ENCODE measurements at places on chromosomes 4 and X.
A peak's percentile ranks its signal among the peaks of the same experiment; 100 is the strongest.

DNA sequence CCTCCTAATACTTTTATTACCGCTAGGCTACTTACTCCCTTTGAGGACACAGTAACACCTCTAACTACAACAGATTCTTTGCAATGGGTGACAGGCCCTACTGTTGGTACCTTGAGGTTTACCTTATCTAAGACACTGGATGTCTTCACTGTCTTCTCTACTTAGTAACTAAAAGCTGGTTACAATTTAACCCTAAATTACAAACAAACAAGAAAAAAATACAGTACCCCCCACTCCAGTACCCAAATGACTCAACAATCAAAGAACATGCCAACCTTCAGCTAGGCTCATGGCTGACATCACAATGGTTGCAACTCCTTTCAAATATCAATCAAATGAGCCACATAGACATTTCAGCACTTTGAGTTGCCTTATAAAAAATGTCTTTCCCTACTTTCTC, 198.0 kb downstream of the GUCY2F start:
- no peak for DNase-seq

GRCh38 chrX:102995316-102995715, 58.2 kb downstream of the RAB40AL start:
- DNase-seq, result no peak

DNA sequence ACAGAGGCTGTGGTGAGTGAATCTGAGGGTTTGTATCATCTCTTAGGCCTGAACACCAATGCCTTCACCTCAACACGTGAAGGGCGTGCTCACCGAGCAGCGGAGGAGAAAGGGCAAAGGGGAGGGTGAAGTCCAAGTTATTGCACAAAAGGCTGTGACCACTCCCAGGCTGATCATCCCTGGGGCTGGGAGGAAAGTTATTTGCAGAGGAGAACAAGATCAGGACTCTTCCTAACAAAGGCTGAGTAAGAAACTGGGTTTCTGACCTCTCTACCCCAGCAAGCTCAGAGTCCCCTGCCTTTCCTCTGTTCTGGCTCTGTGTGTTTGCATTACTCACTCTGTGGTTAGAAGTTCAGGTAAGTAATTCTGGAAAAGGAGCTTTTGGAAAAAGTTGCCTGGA, 366.3 kb upstream of the CXorf51A start:
- DNase-seq, result no peak

DNA sequence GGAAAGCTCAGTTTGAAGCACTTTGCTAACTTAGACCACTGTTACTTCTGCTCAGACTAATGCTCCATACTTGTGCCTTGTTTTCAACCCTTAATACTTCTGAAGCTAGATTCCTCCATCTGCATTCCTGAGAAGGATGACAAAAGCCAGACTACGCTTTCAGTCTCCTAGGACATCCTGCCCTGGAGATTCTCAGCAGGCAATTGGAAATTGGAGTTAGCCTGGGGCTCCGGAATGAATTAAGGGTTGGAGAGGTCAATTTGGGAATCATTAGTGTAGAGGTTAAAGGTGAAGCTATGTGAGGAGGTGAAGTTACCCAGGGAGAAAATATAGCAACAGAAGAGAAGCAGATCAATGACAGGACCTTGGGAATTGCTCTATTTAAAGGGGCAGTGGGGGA, 215.9 kb upstream of the MBNL3 start:
- DNase-seq, result no peak

DNA sequence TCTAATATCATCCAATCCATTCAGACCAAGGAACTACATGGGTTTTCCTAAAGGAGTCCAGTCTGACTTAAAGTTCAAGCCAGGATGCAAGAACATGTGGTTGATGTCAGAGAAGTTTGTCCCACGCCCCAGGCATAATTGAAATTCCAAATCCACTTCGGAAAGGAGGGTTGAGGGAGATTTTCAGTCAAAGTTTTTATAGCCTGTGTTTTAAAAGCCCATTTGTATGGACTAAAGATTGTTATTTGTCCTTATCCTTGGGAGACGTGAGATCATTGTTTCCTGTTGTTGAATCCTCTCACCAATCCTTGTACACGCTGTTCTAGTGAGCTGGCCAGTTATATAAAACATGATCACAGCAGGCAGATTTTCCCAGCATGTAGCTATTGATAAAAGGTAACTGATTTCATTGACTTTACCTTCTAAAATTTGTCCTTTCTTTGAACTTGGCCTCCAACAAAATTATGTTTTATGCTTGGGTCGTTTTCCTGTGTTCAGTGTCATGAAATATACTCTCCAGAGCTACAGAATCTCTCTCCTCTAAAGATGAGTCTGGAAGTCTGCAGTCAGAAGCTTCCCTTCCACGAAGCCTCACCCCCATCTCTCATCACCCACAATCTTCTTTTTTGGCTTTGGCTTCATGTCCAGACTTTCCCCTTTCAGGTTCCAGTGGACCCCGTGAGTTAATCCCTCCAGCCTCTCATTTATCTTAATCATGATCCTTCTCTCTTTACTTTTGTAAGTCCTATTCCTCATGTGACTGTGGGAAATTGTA, 92.9 kb downstream of the ATP10D start:
- no peak for DNase-seq

- DNase-seq, result no peak
Observed at GRCh38 chr4:71202705-71203104, 136.1 kb upstream of the SLC4A4 start.

GRCh38 chr4:107935246-107935645, 3.9 kb downstream of the CYP2U1 start:
- no peak for DNase-seq

DNA sequence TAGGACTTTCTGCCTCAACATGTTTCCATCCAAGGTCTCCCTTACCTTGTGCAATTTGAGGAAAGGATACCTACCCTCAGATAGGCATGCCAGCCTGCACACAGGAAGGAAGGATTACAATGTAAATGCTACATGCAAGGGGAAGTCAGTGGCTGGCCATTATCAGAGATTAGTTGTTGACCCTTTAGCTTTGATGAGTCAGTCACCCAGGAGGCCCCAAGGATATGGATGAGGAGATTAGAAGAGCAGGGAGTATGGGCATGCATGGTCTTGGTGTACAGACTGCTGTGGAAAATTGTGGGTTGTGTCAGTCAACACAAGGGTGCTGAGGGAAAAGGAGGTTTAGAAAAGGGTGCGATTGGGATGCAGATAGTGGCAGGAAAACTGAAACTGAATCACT, 92.0 kb downstream of the GUCY2F start:
- no peak for DNase-seq

DNA sequence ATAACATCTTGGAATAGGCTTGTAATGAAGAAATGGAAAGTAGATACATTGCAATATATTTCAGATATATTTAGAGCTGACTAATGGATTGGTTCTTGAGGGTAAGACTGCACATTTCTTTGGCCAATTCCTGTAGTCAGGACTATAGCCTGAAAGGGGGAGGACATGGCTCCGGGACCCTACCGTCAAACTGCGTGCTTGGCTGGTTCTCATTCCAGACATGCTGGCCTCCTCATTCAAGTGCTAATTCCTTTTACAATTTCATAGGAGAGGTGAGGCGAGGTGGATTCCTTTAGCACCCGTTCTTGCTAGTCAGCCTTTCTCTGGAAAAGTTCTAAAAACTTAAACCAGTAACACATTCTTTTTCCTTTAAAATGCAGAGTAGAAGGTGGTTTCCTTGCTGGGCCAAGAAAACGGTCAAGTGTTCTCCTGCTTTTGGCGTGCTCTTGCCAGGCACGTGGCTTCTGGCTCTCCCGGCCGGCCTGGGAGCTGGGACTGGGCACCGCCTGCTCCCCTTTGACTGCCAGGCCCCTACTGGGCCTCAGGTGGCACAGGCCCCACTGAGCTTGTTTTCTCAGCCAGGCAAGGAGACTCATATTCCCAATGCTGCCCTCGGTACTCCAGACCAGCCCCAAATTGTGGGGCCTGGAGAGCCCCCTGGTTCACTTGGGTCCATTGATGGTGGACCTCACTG, 167.2 kb downstream of the STK32B start:
- DNase-seq, result no peak

GRCh38 chr4:183909801-183910200, 4.7 kb downstream of the STOX2 start:
- DNase-seq, result no peak

GRCh38 chrX:109511113-109511512, 25.5 kb upstream of the NXT2 start:
- DNase-seq, result no peak

GRCh38 chr4:151744614-151745013, 16.2 kb downstream of the GATB start:
- DNase-seq, result no peak

- peak; percentile 96 for DNase-seq
Observed at GRCh38 chr4:76148142-76148865, at the start of gene NUP54. TSS of gene NUP54 (minus strand) at chr4:76148397. CDS start at chr4:76148374, 23 bp downstream.

- no peak for DNase-seq
Observed at GRCh38 chrX:16308773-16309172, 141.5 kb downstream of the MAGEB17 start.

GRCh38 chr4:179353786-179354185, 1911.5 kb upstream of the AGA start:
- no peak for DNase-seq

GRCh38 chrX:31237189-31237588, 165.3 kb upstream of the FTHL17 start:
- DNase-seq, result no peak

DNA sequence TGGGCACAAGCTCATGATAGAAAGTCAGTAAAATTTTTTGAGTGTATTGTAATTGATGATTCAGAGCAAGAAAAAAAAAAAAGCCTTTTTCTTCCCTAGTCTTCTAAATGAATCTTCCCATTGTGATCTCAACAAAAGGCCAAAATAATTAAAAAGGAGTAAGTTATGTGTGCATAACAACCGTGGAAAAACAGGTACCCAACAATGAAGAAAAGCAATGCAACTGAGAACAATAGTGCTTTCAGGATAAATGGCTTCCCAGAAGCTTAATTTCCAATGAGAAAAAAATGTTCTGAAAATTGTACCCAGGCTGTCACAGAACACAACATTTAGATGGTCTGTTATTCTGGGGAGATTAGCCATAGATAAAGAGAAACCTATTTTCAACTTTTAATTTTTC, 399.0 kb upstream of the AGA start:
- no peak for DNase-seq

DNA sequence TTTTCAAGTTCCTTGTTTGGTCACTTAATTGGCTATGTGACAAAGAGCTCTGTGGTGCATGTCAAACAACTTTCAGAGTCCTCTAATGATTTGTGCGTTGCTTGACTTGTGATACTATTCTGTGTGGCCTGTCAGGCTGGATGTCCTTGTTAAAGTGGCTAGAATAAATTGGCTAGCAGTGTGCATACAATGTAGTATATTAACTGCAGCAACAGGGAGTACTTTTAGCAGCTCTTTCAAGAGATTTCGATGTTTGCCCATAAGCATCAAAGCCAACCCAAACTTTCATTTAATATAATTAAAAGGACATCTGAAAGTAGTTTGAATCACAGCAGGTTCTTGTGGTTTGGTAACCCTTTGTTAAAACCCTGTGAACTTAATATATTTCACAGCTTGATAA, 718.9 kb downstream of the ADGRL3 start:
- DNase-seq, result no peak

- DNase-seq, result no peak
Observed at GRCh38 chrX:44431194-44431593, 87.7 kb upstream of the EFHC2 start.

GRCh38 chrX:124862301-124862700, 457.4 kb upstream of the TEX13C start:
- no peak for DNase-seq

DNA sequence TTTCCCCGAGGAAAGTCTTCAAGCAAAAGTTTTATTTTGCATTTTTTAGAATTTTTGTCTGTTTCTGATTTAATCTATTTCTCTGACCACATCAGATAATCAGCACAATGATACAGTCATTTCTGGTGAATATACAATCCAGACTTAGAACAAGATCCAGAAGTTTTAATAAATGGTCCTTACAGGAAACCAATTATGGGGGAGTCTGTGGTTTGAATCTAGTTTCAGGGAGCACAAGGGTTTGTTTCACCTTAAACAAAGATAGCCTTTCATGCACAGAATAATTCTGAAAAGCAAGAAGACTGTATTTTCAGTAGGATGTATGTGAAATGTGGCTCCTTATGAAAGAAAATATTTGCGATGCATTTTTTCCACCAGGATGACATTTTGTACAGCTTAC, 158.5 kb upstream of the ARSJ start:
- no peak for DNase-seq

DNA sequence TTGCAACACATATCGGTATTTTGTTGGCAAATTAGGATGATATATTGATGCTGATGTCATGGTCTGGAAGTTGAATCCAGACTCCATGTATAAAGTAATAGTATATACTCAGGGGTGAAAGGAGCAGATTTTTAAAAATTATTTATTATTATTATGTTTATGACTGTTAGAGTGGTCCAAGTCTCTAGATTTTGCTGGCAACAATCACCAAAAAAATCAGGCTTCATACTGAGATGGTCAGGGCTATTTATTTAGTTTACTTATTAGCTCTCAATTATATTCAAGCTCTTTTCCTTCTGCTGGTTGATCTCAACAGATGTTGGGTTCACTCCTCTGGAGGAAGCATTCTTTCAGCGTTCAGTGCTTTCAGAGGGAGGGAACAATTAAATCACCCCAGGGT, 73.9 kb upstream of the VCX3B start:
- DNase-seq, result no peak

- no peak for DNase-seq
Observed at GRCh38 chr4:37601531-37601930, 84.6 kb downstream of the RELL1 start.

- DNase-seq, result no peak
Observed at GRCh38 chrX:2272337-2272736, 228.4 kb downstream of the DHRSX start.

DNA sequence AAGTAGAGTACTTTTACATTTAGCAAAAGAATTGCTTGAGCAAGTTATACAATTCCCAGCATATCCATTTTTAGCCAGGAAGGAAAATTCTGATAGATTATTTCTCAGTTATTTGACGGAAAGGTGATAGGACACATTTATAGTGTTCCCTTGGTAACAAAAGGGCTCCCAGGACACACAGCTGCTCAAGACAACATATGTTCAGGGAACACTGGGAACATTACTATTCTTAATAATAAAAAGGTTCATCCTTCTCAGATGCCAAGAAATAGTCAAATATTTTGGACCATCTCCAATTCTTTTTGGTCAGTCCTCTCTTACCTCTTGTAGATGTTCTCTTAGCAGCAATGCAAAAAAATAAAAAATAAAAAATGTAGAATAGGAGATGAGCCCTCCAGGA, 66.8 kb upstream of the SMAD1 start:
- DNase-seq, result no peak

DNA sequence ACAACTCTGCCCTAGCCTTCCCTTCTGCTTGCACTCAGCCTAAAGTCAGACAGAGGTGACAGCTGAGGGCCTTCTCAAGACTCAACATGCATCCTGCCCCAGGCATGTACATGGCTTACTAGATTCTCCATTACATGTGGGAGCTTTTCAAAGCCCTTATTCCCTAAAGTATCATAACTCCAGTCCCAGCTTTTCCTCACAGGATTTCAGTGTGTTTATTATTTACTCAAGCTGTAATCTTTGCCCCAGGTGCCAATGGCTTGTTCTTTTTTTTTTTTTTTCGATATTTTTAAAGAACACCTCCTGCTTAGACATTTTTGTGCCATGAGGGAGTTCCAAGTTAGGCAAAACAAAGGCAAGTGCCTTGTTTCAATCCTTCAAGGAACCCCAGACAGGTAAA, 154.0 kb upstream of the RADX start:
- DNase-seq, result no peak

- DNase-seq, result no peak
Observed at GRCh38 chr4:69096810-69097209, 536 bp downstream of the UGT2B7 start.

GRCh38 chr4:44447563-44448504, 775 bp downstream of the KCTD8 start:
- peak; percentile 66 for DNase-seq
